ENCODE measurements at places on chromosomes 2 and 18.

DNA sequence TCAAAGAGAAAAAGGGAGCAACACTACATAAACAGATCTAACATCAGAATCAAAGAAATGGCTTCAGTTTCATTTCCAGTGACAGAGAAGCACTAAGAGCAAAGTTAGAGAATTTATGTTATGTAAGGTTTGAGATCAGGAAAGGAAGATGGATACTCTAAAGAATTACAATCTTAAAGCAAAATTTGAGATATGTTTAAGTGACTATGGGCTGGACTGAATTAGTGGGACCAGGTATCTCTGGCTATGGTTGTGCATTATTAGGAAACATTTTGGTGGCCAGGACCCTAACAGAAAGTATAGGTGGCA is 208.2 kb downstream of the CCDC178 start:
- DNase-seq: no peak

GRCh38 chr2:16855183-16855582 is 189.5 kb upstream of the CYRIA start:
- DNase-seq: no peak

GRCh38 chr2:102238039-102238756 is 51.4 kb downstream of the IL1RL2 start:
- peak; percentile 35 for DNase-seq

- no peak for DNase-seq
These were observed 14.9 kb upstream of the TMEM18 start for GRCh38 chr2:691821-692761.

DNA sequence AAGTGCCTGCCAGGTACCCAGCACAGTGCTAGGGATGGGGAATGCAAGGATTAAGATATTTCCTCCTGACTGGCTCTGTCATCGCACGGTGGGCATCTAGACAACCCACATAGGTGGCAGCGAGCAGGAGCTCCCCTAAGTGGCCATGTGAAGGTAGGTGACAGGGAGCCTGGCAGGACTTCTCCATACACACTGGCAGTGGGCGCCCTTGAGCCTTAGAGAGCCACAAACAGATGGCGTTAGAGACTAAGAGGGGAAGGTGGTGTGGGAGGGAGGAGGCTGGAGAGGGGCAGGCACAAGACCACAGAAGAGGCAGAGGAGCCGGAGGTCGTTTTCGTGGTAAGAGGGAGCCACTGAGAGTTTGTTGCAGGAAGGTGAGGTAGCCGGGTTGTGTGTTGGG is 15.2 kb downstream of the PRELID3A start:
- no peak for DNase-seq

- peak; percentile 42 for DNase-seq
These were observed 593.1 kb upstream of the NRXN1 start for GRCh38 chr2:51624995-51625394.

GRCh38 chr2:55012672-55013484 is 37.4 kb downstream of the RTN4 start:
- no peak for DNase-seq

DNA sequence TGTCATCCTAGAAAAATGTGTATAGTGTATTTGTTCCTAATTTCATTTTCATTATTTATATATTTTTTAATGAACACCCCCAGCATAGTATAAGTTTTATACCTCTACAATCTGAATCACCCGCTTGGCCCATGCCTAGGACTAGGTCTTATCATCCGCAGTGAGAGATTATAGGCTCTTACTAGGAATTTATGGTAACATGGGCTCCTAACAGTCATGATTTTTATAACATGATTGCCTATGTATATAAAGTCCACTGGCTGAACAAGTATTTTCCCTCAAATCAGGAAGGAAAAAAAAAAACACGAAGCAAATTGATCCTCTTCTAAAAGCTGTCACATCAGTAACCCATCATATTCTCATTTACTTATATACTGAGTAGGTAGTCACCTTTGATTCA is 666.1 kb upstream of the NRXN1 start:
- DNase-seq: no peak

DNA sequence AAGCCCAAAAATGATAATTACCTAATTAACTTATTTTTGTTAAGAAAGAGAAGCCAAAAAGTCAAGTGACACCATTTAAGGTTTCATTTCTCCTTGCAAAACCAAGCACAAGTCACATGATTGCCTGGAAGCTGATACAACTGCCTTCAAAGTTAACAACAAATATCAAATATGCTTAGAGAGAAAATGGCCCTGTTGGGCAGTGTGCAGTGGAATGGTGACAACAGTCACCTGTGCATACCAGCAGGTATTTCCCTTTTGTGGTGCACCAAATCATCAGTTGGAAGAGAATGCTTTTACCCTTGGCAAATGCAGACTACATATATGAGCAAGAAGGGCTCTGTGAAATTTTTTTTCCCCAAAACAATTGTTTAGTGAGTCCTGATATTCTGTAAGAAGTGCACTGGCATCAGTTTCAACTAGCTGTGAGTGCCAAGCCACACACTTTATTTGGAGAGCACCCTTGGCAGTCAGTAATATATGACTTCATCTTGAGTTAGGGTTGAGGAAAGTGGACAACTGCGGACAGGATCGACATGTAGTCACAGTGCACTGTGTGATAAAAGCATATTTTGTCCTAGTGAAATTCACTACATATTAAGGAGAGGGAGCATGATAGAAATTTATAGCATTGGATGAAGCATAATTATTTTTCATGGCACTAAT is 74.9 kb upstream of the DOCK10 start:
- DNase-seq: no peak

- DNase-seq: no peak
These were observed 61.4 kb upstream of the IL1R1 start for GRCh38 chr2:102081243-102081522.

DNA sequence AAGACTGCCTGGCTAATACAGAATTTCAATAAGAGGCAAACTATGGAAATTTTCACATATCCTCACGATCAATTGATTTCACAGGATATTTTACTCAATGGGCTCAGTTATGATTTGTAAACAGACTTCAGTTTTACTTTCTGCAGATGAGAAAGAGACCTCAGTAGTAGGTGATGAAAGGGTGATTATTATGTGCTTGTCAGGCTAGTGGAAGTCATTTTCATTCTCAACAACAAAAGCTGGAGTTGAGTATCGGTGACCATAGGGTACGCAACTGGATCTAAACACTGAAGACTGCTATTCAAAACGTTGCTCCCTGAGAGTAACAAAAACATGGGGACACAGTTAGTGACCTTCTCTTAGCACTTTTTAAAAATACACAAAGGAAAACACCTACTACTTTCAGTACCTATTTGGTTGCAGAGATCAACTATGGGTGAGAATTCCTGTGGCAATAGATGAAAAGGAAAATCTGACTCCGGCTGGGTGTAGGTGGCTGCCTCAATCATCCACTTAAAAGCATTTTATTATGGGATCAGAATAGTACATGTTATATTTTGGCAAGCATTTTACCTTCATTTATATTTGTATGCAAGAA is 126.2 kb upstream of the VRK2 start:
- no peak for DNase-seq

GRCh38 chr2:11649093-11649492 is 20.9 kb downstream of the NTSR2 start:
- no peak for DNase-seq

DNA sequence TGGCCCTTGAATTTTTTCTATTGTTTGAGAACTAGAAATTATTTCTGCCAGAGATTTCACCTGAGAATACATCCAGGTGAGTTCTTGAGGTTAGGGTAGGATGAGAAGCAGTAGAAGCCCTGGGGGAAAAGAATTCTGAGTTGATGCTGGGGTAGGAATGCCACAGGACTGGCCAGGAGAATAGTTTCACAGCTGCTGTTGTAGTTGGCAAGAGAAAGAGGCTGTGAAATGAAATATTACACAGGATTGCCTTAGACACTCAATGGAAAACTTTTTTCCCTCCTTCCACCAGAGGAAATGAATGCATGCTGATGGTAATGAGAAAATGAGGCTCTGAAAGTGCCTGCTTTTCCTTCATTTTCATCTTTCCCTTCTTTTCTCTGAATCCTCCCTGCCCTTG is 54.6 kb downstream of the PRKCE start:
- DNase-seq: peak; percentile 67

GRCh38 chr2:116340690-116341089 is 1473.8 kb upstream of the DDX18 start:
- no peak for DNase-seq

GRCh38 chr2:70087702-70088597 is 673 bp downstream of the PCBP1 start:
- DNase-seq: peak; percentile 32

DNA sequence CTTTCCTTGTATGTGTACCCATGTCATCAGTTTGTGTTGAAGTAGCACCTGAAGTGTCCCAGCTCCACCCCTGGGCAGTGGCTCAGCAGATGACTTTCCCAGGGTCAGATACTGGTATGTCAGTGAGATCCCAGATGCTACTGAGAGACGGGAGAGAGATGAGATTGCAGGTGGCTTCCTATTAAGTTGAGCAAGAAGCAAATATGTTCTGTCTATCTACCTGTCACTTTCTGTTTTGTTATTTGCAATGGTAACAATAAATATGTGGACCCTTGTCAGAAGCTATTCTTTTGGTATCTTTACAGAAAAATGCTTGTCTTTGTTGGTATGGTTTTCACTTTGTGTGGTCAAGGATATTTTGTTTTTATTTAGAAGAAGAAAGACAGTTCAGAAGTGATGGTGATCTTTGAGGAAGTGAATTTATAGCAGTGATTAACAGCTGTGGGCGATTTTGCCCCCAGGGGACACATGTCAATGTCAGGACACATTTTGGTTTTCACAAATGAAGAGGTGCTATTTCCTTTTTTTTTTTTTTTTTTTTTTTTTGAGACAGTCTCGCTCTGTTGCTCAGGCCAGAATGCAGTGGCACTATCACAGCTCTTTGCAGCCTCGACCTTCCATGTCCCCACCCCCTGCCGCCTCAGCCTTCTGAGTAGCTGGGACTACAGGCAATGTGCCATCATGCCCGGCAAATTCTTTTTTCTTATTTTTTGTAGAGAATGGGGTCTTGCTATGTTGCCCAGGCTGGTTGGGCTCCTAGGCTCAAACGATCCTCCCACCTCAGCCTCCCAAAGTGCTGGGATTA is 21.4 kb downstream of the MGAT5 start:
- no peak for DNase-seq

GRCh38 chr2:189298038-189298437 is 118.5 kb upstream of the COL5A2 start:
- DNase-seq: peak; percentile 49

- no peak for DNase-seq
These were observed 75.5 kb upstream of the KLF7 start for GRCh38 chr2:207241198-207241597.

- DNase-seq: no peak
These were observed 47.8 kb downstream of the CYP27C1 start for GRCh38 chr2:127172306-127172705.
